ENCODE measurements at places on chromosomes 6 and 20.

DNA sequence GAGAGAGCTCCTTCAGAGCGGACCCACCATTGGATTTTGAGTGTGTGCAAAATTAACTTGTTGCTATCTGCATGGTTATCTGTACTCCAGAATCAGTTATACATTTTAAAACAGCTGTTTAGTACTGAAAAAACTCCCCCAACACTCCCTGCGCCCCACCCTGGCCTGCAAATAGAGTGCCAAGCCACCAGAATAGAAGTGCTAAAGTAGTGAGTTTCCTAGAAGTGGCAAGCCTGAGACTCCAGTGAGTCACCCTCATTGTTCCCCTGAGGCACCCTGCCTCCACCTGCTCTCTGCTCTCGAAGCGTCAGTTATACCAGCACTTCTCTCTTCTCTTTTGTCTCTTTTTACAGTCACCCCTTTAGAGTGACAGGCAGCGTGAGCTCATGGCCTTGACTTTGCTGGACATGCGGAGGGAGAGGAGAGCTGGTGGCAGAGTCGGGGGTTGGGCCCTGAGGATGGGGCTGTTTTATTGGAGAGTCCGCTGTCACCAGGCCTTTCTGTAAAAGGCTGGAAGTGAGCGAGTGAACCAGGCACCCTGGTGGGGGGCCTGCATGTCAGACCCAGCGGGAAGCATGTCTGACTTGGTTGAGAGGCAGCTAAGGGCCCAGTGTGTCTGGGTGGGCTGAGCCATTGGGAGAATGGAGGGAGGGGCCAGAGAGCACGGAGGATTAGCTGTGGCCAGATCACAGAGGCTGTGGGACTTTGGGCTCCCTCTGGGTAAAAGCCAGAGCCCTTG, 10.4 kb downstream of the IGF2R start:
- H3K27ac ChIP-seq = peak overlapping the region; percentile 98
- DNase-seq = peak; percentile 79
- no peaks in the 10 kb centered on the region for H3K36me3 ChIP-seq
- peak overlapping the region; percentile 85 for H3K4me3 ChIP-seq

DNA sequence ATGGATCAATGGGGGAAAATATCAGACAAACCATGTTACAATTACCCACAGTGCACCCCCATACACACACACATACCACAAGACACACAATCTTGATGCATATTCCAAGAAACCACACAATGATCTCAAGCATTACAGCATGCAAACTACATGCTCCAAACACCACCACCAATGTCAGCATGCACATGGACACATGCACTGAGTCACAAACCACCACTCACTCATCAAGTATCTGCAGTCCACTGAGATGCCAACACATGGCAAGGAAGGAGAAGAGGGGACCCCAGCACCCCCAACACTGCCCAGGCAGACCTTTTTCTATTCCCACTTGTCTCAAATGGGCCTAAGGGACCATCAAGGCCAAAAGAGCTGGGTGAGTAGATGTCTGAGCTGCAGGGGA, 91.6 kb downstream of the PREX1 start:
- H3K36me3 ChIP-seq = peaks cover 57% of the 10 kb centered on the region
- H3K27me3 ChIP-seq = no peaks in the 10 kb centered on the region
- peak overlapping the region; percentile 86 for H3K27ac ChIP-seq
- peak overlapping the region; percentile 74 for H3K4me3 ChIP-seq

- DNase-seq = no peak
- no peaks in the 10 kb centered on the region for H3K4me1 ChIP-seq
- no peak overlapping the region for H3K4me3 ChIP-seq
- H3K27ac ChIP-seq = no peak overlapping the region
Measured at GRCh38 chr6:7827142-7827541, 83.4 kb downstream of the TXNDC5 start.

- DNase-seq = no peak
- no peaks in the 10 kb centered on the region for H3K36me3 ChIP-seq
- no peak overlapping the region for H3K4me3 ChIP-seq
- peaks cover 3% of the 10 kb centered on the region for H3K27me3 ChIP-seq
- no peak overlapping the region for H3K27ac ChIP-seq
Measured at GRCh38 chr6:149236589-149236988, 80.9 kb upstream of the TAB2 start.

DNA sequence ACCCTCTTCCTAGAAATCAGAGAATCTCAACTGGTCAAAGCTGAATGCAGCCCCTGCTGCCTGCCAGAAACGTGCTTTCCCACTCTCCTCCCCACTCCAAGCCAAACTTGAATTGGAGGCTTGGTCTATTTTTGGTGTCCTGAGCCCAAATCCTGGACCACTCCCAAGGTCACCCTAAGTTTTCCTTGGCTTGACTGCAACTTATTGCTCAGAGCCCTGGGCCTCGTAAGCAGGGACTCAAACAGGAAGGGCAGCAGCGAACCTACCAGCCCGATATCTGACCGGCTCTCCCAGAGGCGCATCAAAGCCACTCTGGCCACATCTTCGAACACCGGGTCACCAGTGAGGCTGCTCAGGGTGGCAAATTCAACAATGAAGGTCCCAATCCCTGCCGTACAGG, 12.7 kb downstream of the EDEM2 start:
- DNase-seq = no peak
- no peak overlapping the region for H3K27ac ChIP-seq
- no peaks in the 10 kb centered on the region for H3K4me1 ChIP-seq
- no peak overlapping the region for H3K4me3 ChIP-seq

- peak overlapping the region; percentile 72 for H3K4me3 ChIP-seq
- peaks cover under 1% of the 10 kb centered on the region for H3K36me3 ChIP-seq
- peak overlapping the region; percentile 92 for H3K27ac ChIP-seq
- peaks cover 1% of the 10 kb centered on the region for H3K27me3 ChIP-seq
- peak; percentile 51 for DNase-seq
Measured at GRCh38 chr6:125831659-125832058, 40.9 kb downstream of the NCOA7 start.

GRCh38 chr6:150044621-150045145, 19.4 kb upstream of the RAET1L start:
- H3K4me3 ChIP-seq = no peak overlapping the region
- no peaks in the 10 kb centered on the region for H3K4me1 ChIP-seq
- peaks cover 10% of the 10 kb centered on the region for H3K27me3 ChIP-seq
- no peak overlapping the region for H3K27ac ChIP-seq
- no peak for DNase-seq
- H3K36me3 ChIP-seq = peaks cover 4% of the 10 kb centered on the region

DNA sequence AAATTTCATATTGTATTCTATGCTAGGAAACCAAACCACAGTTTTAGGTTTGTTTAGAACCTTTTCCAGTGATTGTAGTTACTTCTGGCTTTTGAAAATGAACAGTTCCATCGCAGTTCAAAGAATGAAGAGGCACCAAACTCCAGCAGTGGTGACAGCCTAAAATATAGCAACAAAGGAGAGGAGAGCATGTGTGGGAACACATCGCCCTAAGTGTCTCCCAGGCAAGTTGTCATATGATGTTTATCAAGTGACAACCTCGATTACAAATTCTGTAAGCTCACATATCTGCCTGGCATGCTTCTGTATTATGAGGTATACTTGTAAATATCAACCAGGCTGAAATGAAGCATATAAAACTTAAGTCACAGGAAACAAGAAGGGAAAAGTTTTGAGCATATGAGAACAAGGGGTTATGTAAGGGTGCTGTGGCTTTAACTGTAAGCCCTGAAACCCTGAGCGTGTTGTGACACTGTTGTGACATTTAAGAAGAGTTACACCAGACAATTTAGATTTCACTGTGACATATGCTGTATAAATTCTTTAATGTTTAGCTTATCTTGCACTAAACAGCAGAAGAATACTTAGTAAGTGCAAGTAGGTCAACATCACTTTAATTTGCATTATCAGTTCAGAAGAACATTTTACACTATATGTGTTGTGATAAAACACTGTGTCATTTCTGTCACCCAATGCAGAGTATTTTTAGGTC, 29.1 kb upstream of the FBXL4 start:
- H3K27ac ChIP-seq = no peak overlapping the region
- no peak for DNase-seq
- H3K4me3 ChIP-seq = no peak overlapping the region
- no peaks in the 10 kb centered on the region for H3K27me3 ChIP-seq
- H3K4me1 ChIP-seq = peaks cover 8% of the 10 kb centered on the region
- H3K36me3 ChIP-seq = no peaks in the 10 kb centered on the region

DNA sequence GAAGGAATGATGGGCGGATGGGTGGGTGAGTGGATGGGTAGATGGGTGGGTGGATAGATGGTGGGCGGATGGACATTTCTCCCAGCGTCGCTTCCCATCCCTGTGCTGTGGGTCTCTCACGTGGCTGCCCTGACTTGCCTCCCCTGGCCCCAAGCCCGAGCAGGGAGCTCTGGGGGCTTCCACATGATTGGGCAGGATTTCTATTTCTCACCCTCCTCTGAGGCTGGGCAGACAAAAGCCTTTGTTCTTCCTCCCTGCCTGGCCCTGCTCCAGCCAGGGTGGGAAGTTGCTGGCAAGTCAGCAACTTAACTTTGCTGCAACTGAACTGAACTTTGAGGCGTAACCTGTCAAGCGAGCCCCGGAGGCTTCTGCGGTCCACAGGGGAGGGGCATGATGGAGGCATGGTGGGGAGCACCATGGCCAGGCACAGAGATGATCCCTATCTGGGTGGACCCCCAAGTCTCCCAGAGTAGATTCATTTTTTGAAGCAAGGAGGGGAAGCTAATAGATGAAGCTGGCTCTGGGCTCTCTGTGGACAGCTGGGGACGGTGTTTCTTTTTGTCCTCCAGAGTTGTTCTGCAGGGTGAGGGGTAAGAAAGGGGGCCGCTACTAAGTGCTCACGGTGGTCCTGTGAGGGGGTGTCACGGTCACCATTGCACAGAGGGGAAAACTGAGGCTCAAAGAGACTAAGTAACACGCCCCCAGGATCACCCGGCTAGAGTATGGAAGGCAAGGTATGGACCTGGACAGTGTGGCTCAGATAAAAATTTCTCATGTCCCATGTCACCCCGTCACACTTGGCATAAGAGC, 140.1 kb downstream of the CEBPB start:
- H3K4me1 ChIP-seq = no peaks in the 10 kb centered on the region
- no peak for DNase-seq

DNA sequence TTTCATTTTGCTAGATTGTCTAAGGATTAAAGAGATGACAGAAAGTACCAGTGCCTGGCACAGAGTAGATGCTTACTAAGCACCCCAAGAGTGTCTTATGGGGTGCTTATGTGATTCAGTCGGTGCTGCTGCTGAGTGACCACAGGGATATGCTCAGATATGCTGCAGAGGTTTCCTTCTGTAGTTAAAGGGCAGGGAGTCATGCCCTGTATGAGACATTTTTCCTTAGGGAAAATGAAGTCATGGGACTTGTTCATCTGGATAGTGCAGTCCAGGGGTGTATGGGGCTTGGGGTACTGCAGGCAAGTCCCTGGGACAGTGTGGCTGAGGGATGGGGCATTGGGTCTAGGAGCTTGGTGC, 25.1 kb downstream of the TOX2 start:
- no peak overlapping the region for H3K4me3 ChIP-seq
- no peak overlapping the region for H3K27ac ChIP-seq
- H3K4me1 ChIP-seq = peaks cover 33% of the 10 kb centered on the region
- no peak for DNase-seq

- H3K36me3 ChIP-seq = peaks cover 11% of the 10 kb centered on the region
- H3K4me3 ChIP-seq = no peak overlapping the region
Measured at GRCh38 chr20:33791959-33792597, 19.1 kb upstream of the CHMP4B start.

GRCh38 chr6:144460327-144461095, 175.4 kb downstream of the UTRN start:
- H3K27me3 ChIP-seq = no peaks in the 10 kb centered on the region
- DNase-seq = peak; percentile 24

DNA sequence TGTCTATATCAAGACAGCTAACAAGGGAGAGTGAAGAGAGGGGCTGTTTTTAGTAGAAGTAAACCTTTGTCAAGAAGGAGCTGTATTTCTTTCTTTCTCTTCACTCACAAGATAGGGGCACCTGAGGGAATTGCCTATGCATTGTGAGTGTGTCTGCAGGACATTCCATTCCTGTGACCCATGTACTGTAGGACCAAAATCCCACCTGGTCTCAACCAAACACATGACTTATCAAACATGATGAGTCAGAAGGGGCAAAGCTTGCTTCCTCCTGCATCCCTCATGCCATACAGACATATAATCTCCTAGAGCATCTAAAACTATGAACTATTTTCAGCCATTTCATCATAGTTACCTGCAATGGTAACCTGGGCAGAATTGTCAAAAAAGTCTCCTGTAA, 21.8 kb downstream of the PKHD1 start:
- no peak overlapping the region for H3K4me3 ChIP-seq
- H3K27me3 ChIP-seq = peaks cover 5% of the 10 kb centered on the region
- no peak for DNase-seq
- H3K4me1 ChIP-seq = peaks cover 10% of the 10 kb centered on the region
- H3K27ac ChIP-seq = no peak overlapping the region

All from immature natural killer cell (primary cell).